Fibroblast of pulmonary artery (primary cell): ENCODE measurements at places on chromosomes 6 and 20.

DNA sequence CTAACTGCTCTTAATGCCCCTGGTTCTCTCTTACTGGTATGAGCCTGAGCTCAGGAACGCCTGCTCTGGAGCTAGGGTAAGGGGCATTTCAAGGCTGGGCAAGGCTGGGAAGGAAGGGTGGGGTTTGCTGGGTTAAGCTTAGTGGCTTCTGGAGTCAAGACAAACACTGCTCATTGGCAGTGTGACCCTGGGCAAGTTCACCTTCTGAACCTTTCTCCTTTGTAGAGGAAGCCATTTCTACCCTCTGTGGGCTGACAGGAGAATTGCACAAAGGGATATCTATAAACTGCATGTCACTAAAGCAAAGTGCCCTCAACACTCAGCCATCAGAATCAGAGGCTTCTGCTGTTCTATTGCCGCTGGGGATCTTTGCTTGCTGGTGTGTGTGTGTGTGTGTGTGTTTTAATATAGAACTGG, 20.3 kb upstream of the LRRN4 start:
- peak; percentile 26 for DNase-seq

DNA sequence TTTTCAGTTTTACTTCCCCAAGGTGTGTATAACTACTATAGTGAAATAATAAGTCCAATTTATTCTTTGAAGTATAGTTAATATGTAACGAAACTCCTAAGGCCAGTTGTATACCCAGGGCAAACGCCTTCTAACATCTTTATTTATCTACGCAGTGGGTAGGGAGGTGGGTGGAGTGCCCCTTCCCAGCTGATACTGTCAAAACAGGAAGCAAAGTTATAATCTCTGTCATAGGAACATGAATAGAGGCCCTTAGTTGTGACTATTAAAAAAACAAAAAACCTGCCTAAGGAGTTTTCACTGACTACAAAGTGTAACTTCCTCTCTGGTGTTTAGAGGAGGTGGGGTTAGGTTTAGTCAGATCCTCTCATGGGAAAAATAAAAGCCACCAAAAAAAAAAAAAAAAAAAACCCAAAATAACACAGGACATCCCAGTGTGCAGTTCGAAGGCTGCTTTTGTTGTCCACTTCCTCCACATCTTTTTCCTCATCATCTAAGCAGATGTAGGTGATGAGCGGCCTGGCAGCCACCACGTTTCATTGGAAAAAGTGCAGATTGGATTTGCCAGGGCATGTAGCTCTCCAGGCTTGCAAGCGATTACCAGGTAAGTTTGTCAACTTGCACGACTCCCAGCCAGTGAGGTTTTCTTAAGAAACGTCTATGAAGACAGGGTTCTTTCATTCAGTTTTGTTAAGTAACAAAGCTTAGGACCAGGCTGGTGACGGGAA, 58.7 kb downstream of the UTRN start:
- DNase-seq, result peak; percentile 33

GRCh38 chr6:106114492-106114891, 28.4 kb downstream of the PRDM1 start:
- no peak for DNase-seq

DNA sequence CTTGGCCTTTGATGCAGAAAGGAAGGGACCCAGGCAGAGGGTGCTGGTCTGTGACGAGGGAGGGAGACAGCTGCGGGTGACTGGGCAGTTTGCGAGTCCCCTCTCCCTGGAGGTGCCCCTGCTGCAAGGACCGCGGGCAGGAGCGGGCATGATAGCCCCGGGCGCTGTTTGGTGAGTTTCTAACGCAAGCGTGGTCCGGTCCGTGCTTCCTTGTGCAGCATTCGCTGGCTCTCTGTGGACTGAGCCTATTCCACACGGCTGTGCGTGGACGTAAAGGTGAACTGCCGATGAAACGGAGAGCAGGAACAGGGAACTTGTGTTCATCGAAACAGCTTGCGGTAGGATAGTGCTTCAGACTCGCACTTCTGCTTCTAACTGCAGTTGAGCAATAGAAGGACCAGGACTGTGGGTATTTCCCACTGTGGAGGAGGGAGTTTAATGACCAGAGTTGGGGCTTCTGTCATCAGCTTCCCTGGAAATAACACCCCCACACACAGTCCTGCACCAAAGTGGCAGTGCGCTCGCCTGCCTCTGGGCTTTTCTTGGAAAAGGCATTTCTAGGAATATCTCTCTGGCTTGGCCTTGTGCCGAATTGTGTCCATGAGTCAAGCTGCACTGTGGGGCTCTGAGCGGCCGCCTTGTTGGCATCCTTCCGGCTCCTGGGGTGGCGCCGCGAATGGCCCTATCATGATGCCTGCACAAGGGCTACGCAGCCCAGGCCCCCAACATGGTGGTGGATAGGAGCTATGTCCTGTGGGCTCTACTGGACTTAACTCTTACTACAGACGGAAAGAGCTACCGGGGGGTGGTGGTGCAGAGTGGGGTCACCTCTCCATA, 48.9 kb downstream of the DUSP22 start:
- no peak for DNase-seq

- no peak for DNase-seq
Observed at GRCh38 chr6:129623008-129623732, 86.8 kb downstream of the ARHGAP18 start.

- DNase-seq, result no peak
Observed at GRCh38 chr20:23745247-23745646, 5.5 kb downstream of the CST1 start.

GRCh38 chr6:34513646-34514045, 42.5 kb downstream of the SPDEF start:
- DNase-seq, result no peak

GRCh38 chr6:105220186-105220585, 40.4 kb upstream of the POPDC3 start:
- no peak for DNase-seq

GRCh38 chr6:152301021-152301764, 336.0 kb downstream of the SYNE1 start:
- DNase-seq, result peak; percentile 74

DNA sequence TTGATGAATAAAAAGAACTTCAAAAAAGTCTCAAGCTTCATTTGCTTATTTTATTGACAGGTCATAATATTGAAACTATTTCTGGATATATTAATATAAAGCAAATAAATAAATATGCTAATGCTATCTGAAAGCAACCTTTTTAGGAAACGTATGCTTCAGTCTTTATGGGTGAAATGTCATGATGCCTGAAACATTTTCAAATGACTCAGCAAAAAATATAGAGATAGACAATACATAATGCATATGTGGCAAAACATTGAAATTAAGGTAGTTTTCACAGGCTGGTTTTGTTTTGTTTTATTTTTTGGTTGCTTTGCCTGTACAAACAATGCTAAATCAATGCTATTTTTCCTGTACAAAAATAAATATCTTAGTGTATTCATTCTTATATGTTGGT, 194.4 kb upstream of the PLCB4 start:
- DNase-seq, result peak; percentile 26

- no peak for DNase-seq
Observed at GRCh38 chr20:46735436-46735835, 26.0 kb downstream of the SLC2A10 start.

DNA sequence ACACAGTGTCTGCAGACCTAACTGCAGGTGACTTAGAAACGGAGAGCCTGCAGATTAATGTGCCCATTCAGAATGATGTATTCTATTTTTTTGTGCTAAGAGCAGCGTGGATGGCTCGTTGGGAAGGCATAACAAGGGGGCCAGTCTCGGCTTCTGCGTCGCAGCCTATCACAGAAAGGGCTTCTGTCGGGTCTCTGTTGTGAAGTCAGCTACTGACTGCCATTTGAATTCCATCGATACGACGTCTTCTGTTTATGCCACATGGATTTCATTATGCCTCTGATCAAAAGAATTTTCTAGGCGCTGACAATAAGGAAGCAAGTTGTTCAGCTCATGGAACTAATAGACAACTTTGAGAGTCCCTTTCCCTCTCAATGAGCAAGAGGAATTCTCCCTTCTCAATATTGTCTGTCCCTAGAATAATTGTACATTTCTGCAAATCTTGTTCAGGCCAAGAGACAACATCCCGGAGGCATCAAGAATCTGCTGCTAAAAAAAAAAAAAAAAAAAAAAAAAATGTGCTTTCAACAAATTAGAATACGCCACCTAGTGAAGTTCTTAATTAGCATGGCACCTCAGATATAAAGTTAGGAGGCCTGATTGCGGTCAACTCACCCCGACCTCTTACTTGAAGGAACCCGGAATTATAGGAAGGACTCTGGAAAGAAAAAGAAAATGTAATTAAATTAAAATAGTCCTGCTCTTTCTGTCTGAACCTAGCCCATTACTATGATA, 223.9 kb downstream of the TSHZ2 start:
- no peak for DNase-seq

GRCh38 chr6:167703347-167703746, 123.4 kb upstream of the AFDN start:
- DNase-seq, result no peak

DNA sequence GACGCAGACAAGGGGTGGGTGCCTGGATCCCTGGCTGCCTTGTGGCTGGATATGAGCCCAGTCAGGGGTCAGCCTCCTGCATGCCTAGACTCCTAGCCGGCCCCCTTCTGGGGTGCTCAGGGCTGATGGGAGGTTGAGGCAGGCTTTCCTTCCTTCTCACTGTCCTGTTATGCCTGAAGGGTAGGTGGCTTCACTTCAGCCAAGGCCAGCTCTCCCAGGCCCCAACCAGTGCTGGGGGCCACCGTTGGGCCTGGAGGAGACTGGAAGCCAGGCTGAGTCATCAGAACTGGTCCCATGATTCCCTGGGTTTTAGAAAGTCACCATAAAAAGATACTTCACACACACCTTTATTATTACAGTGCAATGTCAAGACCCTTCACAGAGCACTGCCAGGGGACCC, 2.9 kb upstream of the POU5F1 start:
- DNase-seq, result no peak

DNA sequence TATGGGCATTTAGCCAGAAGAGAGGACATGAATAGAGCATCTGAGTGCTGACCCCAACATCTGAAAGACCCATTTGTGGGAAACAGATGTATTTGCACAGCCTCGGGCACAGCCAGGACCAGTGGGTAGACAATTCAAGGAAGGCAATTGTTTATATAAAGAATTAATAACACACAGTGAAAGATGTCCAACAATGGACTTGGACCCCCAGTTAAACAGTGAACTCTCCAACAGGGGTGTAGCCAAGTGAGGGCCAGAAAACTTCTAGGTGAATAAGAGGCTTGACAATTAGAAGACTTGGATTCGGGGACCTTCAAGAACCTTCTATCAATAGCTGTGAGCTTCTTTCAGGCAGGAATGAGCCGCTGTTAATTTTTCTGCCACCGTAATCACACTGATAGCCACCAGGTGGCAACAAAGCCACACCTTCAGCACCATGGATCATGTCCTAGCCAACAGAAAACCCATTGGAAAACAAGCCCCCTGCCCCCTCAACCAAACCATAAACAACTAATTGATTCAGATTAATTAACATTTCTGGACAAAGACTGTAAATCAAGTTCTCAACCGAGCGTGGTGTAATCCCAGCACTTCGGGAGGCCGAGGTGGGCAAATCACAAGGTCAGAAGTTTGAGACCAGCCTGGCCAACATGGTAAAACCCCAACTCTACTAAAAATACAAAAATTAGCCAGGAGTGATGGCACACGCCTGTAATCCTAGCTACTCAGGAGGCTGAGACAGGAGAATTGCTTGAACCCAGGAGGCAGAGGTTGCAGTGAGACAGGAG, 8.8 kb upstream of the SRSF6 start:
- peak; percentile 58 for DNase-seq

- no peak for DNase-seq
Observed at GRCh38 chr6:139425780-139426179, 51.3 kb upstream of the CITED2 start.

DNA sequence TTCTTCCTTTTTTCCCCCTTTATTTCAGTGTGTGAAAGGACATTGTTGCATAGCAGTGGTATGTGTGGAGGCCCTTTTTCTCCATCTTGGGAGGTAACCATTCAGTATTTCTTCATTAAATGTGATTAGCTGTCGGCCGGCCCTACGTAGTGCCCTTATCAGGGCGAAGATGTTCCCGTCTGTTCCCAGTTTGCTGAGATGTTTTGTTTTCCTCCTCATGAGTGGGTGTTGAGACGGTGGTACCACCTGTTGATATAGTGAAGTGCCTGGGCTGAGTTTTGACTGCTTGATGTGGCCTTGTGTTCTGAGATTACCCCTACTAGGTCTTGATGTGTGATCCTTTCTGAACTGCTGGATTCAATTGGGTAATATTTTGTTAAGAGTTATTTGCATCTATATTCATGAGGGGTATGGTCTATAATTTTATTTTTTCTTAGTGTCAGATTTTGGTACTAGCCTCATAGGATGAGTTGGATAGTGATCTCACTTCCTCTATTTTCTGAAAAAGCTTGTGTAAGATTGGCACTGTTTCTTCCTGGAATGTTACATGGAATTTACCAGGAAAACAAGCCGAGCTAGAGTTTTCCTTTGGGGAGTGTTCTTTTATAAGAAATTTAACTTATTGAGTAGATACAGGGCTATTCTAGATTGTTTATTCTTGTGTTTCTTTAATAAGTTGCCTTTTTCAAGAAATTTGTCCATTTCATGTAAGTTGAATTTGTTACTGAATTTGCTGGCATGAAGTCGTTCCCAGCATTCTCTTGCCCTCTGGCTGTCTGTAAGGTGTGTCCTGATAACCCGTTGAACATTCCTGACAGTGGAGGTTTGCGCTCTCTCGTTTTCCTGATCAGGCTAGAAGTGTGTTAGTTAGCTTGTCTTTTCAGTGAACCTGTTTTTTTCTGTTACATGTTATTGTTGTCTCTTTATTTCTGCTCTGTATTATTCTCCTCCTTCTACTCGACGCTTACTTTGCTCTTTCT, 4.3 kb downstream of the MTG2 start:
- peak; percentile 65 for DNase-seq

DNA sequence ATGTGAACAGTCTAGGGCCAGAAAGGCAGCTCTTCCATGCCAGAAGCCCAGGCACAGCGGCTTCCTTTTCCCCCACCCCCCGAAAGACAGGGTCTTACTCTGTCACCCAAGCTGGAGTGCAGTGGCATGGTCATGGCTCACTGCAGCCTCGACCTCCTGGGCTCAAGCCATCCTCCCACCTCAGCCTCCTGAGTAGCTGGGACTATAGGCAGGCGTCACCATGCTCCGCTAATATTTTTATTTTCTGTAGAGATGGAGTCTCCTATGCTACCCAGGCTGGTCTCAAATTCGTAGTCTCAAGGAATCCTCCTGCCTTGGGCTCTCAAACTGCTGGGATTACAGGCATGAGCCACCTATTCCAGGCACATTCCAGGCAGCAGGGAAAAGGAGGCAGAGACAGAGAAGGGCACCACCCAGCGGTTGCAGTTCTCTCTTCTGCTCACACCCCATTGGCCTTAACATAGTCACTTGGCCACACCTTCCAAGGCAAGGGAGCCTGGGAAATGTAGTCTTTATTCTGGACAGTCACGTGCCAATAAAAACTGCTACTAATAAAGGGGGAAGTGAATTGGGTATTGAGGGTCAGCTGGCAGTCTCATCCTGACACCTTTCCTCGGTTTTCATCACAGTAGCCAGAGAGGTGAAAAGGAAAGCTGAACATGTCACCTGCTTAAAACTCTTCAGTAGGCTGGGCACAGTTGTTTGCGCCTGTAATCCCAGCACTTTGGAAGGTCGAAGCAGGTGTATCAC, 205.9 kb downstream of the ZMYND8 start:
- peak; percentile 84 for DNase-seq
